HCEC 1CT (cell line): ENCODE measurements at places on chromosomes 12 and 14.

DNA sequence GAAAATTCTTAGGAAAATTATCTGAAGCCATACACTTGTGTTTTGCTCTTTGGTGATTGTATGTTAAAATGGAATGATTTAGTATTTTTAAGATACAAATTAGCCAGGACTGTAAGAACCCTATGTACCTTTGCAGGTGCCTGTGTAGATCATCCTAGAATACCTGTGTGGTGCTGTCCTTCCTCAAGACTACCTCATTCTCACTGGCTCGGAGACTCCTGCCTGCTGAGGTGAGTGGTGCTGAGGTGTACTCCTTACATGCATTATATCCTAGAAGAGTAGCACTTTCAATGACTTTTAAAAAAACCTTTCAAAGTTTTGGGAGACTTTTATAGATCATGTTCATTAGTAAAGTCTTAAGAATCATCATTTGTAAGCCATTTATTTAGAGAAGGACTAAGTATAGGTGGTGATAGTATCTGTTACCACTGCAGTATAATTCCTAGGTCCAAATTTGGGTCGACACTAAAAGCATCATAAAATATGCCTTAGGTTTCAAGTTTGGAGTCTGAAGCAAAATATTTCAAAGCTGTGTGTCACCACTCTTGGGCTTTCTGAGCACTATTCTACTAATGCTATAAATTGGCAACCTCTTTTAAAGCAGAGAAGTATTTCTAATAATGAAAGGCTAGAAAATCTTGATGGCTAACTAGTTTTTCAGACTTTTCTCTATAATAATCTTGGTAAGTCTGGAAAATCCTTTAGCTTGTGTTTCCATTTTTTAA, 36.6 kb downstream of the RASSF8 start:
- DNase-seq = no peak

- no peak for DNase-seq
Measured at GRCh38 chr12:70615174-70615866, 21.9 kb downstream of the PTPRB start.

GRCh38 chr12:128818065-128819022, 5.4 kb downstream of the SLC15A4 start:
- no peak for DNase-seq

- no peak for DNase-seq
Measured at GRCh38 chr14:76012354-76012753, 26.8 kb downstream of the IFT43 start.

DNA sequence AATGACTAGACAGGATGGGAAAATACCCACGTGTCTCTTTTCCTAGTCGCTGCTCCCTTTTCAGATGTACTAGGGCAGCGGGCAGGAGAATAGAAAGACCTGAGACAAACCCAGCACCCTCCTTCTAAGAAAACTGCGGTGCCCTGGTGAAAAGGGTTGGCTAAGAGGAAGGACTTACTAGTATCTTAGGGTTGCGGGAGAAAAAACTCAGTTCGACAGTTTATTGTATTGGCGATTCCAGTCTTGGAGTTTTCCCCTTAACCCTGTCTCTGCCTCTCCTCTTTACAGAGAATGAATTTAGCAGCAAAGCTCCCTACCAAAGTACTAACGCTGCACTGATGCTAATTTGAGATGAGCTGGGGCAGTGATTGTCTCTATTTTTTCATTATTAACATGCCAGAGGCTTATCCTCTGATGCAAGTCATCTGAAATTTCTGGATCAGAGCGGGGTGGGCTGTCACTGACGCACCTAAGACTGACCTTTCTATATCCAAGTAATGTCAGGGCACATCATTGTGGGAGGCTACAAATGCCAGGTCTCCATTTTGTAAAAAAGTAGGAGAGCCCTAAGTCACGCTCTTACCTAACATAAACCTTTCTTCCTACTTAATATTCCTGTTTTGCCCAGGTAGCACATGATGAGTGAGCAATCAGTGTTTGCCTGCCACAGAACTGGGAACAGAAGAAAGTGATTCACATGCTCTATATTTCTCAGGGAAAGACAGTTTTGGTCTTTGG, 916 bp upstream of the PAWR start:
- peak; percentile 27 for DNase-seq

DNA sequence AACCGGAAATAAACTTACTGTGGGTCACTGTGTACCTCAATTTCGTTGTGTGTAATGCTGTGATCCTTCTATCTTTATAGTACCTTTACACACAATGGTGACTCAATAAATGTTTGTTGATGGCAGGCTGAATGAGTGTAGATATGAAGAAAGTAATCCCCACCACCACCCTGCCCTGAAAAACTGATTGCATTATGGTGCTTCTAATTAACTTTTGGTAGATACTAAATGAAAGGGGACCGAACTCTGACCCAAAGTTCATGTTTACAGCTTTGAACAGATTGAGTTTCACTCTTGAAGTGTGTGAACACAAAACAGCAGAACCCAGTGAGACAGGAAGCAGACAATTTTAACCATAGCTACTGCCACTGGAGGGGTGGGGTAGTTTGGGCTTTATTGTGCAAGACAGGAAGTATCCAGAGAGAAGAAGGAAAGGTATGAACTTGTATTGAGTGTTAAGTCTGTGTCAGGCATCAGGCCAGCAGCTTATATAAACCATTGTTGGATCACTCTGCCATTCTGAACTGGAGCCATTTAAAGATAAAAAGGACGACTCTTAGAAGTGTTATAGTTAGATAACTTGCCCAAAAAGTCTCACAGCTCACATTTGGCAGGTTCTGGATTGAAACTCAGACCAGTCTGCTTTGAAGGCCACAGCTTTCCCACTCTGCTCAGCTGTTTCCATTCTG, 197.0 kb upstream of the AMIGO2 start:
- DNase-seq = peak; percentile 57

DNA sequence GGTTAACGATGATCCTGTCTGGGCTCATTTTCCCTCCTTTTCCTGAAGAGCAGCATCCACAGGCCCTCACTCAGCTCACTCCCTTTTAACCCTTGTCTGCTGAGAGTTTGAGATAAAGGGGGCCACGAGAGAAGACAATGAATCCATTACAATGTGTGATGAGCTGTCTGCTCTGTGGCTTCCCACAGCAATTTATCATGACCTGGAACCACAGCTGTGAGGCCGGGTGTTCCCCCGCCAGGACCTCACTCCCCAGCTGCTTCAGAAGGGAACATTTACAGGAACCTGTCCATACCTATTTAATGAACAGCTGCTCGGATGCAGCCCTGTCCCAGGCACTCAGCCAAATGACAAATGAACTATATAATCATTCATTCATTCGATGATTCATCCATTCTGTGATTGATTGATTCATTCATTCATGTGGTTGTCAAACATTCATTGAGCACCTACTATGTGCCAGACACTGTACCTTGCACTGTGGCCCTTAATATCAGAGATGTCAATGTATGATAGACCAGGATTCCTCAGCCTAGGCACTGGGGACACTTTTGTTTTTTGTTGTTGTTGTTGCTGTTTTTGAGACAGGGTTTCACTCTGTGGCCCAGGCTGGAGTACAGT, 18.5 kb upstream of the P2RX7 start:
- DNase-seq = no peak

GRCh38 chr12:40327535-40327934, 102.7 kb downstream of the LRRK2 start:
- no peak for DNase-seq

- no peak for DNase-seq
Measured at GRCh38 chr14:97620066-97620465, 822.9 kb downstream of the VRK1 start.

DNA sequence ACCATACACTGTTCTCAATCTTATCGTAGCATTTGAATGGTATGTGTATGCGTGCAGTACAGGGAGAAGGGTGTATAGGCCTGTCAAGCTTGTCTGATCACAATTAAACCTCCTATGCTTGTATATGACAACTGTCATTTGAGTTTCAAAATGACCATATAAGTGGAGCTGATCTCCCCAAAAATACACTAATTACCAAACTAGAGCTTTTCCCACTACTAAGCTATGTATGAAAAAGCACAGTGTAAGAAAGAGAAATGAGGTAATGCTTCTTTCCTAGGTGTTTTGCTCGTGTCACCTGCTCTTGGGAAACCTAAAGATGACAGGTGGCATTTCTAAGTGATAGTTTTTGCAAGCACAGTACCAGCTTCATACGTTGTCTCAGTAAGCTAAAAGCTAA, 1.1 kb upstream of the STK38L start:
- no peak for DNase-seq

GRCh38 chr14:104970231-104971068, 7.7 kb downstream of the AHNAK2 start:
- DNase-seq = peak; percentile 91

DNA sequence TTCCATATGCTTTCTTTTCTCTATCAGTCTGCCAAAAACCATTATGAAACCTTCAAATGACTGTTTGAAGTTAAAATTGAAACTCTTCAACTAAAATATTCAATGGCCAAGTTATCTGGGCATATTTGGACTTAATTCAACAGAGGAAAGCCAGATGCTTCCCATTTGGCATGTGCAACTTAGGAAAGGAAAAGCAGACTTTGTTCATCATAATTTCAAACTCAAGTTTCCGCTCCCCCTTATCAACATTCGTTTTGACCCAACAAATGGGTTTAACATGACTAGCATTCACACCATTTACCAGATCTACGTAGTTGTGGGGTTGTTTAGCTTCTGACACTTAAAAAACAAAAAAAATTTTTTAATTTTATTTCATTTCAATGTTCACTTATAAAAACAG, 75.7 kb downstream of the PLEKHG7 start:
- no peak for DNase-seq
